ENCODE measurements at places on chromosomes 11 and 22.

DNA sequence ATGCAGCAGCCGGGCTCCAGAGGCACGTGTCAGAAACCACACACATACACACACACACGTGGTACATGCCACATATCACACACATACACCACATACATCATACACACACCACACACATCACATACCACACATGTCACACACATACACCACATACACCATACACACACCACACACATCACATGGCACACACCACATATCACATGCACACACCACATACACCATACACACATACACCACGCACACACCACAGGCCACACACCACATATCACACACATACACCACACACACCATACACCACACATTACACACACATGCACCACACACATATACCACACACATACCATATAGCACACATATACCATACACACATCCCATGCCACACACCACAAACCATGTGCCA, 97.5 kb upstream of the PRR5 start:
- DNase-seq, result no peak

- DNase-seq, result no peak
These were observed 327.4 kb downstream of the CTTN start for GRCh38 chr11:70725739-70726138.

- peak; percentile 73 for DNase-seq
These were observed 34.8 kb upstream of the CARS1 start for GRCh38 chr11:3091846-3092602.

DNA sequence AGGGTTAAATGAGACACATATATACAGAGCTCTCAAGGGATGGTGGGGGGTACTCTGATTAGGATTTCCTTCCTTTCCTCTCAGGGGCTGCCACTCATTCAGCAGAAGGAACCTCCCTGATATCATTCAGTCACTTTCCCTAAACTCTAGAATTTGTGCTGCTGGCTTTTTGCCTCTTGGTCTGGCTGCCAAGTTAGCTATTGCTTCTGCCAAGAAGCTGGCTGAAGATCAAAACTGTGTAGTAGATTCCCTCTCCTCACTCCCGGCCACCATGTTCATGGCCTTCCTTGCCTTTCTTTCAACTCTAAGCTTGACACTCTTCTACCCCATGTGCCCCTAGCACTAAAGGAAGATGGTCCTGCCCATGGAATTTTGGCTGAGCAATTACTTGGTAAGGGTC, 18.7 kb downstream of the SLC6A5 start:
- no peak for DNase-seq

- DNase-seq, result no peak
These were observed 935.9 kb downstream of the JRKL start for GRCh38 chr11:97325693-97326092.

- DNase-seq, result no peak
These were observed 965 bp upstream of the ASCC2 start for GRCh38 chr22:29839039-29839438.

DNA sequence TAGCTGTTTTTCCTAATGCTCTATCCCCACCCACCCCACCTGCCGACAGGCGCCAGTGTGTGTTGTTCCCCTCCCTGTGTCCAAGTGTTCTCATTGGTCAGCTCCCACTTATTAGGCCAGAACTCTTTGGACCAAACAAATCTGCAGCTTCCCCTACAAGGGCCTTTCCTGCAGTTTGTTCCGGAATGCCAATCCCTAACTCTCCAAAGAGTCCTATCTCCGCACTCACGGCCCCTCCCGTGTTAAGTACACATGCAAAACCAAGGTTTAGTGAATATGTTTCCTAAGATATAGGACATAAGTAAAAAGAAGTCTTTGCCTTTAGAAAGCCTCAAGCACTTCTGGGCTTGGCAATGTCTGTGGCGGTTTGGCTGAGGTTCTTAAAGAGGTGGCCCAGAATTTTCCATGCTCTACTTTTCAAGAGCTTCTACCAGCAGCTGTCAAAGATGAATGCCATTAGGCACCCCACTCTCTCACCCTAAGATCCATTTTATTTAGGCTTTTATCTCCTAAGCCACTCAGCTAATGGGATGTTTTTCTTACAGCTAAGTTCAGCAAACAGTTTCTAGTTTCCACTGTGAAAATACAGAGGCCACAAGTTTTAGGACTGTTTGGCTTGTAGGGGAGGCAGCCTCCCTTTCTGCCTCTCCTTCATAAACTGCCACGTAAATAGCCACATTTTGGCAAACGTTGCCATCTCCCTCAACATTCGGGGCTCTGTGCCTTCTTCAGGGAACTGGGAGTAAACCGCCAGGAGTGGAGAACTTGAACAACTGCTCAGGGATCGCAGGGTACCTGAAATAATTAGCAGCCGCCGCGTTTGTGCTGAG, 1.6 kb downstream of the CD59 start:
- DNase-seq, result no peak

DNA sequence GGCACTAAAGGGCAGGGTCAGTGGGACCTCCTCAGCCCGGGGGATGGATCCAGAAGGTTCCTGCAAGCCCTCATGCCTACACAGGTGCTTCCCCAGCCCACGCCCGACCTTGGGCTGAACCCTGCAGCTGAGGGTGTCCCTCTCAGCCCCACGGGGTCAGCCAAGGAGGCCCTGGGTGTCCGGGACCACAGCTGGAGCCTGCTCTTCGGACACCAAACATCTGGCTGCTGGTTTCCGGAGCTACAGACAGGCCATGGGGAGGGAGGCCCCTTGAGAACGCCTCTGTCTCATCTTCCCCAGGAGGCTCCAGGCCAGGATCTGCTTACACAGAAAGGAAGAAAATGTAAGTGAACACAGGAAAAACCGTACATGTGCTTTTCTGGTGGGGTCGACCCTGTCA, 355.7 kb downstream of the MN1 start:
- no peak for DNase-seq

- no peak for DNase-seq
These were observed 70.7 kb downstream of the NFAM1 start for GRCh38 chr22:42361523-42361922.

GRCh38 chr11:46202149-46202548, 75.3 kb upstream of the CREB3L1 start:
- no peak for DNase-seq

DNA sequence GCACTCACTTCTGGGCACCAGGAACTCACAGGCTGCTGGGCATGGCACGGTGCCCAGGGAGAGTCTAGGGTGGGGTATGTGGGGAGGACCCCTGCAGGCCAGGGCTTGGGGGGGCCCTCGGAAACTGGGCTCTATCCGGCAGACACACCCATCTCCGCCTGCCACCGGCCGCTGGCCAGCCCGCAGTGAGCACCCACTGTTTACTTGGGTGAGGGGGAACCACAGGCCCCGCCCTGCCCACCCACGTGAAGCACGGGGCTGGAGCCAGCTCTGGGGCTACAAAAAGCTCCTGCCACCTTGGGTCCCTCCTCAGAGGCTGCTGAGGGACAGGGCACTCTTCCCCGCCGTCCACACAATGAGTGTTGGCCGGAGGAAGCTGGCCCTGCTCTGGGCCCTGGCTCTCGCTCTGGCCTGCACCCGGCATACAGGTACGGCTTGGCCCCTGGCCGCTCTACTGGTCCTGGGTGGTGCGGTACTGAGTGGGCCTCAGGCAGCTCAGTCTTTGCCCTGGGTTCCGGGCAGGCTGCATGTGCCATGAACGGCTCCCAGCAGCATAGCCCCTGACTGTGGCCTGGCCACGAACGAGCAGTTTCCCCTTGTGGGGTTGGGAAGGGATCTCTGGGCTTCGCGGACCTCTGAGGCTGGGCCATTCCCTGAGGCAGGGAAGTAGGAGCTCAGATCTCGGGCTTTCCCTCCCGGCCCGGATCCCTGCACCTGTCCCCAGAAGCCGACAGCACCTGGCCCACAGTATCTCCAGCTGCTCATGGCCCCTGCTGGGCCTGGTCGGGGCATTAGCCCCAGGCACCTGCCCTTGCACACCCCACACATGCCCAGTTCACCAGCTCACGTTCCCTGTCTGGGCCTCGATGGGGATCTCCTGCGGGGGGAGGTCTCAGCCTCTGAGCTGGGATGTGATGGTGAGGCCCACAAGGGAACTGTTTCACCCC, at the start of gene MUC5AC:
Gene MUC5AC (plus strand): TSS at position 309 of the 947 bp plus-strand sequence. CDS start 47 bp downstream, at position 356.
- DNase-seq, result no peak

DNA sequence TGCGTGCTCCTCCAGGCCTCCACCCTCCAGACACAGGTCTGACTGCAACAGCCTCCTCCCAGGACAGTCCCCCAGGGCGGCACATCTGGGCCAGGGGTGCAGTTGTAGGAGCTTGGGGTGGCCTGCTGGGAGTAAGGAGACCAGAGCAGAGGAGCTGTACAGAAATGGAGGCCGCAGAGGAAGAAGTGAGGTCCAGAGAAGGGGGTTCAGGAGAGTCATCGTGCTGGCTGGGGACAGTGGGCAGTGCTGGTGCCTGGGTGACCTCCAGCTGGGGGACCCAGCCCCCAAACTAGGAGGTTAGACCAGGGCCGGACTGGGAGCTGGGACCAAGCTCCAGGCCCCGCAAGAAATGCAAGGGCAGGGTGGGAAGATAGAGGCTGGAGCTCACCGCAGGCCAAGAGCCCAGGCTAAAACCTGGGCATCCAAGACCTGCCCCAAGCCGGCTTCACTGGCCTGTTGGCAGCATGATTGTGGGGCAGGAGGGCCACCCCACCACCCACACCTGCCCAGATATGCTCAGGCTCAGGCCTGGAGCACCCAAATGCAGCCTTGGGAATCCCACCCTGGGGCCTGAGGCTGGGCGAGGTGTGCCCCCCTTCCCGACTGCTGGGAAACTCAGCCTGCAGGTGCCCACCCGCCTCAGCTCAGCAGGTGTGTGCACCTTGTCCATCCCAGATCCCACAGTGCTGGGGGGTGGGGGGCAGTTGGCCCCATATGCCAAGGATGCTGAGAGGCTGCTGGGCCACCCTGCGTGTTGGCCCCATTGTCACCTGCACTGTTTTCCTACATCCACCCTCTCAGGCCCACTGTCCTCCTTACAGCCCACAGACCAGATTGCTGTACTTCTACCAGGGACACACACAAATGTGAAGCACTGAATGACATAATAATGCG, 96.9 kb downstream of the MORC2 start:
- DNase-seq, result no peak

DNA sequence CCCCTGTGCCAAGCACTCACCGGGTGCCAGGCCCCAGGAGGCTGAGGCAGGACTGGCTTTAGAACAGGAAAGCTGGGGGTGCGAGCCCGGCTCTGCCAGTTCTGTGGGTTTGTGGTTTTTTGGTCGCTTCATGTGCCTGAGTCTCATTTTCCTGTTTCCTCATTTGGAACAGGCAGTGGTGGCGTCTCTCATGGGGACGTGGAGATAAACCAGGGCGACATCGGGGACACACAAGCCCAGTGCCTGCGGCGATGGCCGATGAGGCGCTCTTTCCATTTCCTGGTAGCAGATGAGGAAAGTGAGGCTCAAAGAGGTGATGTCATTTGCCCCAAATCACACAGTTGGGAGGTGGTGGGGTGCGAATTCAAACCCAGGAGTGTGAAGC, 20.8 kb upstream of the CHKA start:
- DNase-seq, result peak; percentile 74

DNA sequence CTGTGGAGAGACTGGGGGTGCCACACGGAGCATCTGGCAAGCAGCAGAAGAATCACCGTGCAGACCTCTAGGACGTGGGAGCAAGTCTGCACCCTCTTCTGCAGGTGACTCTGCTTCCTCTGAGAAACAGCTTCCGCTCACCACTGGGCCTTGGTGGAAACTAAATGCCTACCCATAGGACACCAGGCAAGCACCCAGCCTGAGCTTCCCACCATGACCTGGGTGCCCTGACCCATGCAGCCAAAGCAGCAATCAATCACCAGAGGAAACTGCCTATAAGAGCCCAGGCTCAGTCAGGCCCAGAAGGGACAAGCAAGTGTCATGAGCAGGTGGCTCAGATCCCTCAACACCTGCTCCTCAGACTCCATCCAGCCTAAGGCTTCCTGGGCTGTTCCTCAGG, 63.4 kb downstream of the IGLL5 start:
- DNase-seq, result no peak

DNA sequence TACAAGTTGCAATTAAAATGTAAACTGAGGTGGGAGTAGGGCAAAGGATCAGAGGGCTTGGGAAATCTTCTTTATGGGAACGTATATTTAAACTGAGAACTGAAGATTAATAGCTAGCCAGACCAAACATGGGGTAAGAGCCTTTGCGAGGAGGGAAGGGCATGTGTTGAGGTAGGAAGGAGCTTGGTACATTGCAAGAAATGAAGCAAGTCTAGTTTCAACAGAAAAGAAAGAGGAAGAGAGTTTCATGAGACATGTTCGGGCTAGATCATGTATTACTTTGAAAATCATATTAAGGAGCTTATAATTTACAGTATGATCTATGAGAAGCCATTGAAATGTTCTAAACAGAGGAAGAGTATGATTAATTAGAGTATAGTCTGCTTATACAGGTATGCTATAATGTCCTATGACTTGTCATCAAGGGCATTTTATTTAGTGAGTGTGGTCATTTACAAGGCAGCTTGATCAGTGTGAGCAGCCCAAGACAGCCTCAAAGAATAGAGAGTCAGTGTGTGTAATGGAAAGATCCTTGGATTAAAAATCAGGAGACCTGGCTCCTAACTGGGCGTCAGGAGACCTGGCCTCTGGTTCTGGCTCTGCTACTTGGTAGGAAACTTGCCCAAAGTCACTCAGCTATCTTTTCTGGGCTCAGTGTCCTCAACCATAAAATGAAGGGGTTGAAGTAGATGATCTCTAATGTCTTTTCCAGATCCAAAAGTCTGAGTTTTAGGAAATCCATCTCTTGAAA, 10.9 kb downstream of the GAS2 start:
- DNase-seq, result no peak

DNA sequence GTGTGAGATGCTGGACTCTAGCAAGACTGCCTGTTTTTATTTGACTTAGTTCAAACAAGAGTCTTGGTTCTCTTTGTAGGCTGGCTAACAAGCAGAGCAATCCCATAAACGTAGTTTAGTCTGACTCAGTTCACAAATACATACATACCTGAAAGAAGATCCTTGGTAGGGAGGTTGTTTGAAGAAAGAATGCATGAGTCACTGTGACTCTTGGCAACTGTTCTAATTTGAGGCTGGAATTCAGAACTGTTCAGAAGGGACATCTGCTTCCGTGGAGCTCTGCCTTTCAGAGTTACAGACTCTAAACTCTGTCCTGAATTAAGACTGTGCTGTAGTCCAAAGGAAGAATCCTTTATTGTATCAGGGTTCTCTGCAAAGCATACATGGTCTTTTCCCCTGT, 32.2 kb downstream of the C2CD3 start:
- no peak for DNase-seq

Data from activated CD4-positive, alpha-beta T cell treated with anti-CD3 and anti-CD28 coated beads, Interleukin-2, amount 50 U/mL, for 48 hours (primary cell).